Activated B cell treated with CpG ODN at 0.5 μM for 24 hours (primary cell): ENCODE measurements at places on chromosomes 5 and 9. TPM values are rescaled to one million over a fixed set of nuclear protein-coding genes. Genes with fewer than 3 reads are reported as not detected.

Gene POLE3
- total RNA-seq: 48.0 and 55.5 TPM in 2 replicates

Gene BRD9
- total RNA-seq: 53.0 and 67.8 TPM in 2 replicates

DNA sequence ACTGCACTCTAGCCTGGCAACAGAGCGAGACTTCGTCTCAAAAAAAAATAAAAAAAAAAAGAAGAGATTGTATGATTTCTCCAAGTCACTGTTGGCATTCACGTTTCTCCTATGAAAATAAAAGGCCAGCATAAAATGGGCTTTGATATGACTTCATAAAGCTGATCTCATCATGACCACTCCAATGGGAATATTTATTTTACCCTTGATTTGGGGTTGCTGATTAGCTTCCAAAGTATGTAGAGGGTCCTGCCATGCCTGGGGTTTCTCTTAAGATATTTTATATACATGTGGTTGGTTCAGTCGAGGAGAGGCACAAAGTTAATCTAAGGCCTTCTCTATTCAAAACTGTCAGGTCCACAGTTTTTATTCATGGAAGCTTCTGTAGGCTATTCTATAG lies 247.0 kb upstream of the TNC start:
- DNase-seq: no peak
- H3K4me1 ChIP-seq: no peaks in the 10 kb centered on the region
- H3K36me3 ChIP-seq: no peaks in the 10 kb centered on the region

- peaks cover 50% of the 10 kb centered on the region for H3K27me3 ChIP-seq
- peak; percentile 64 for DNase-seq
- H3K4me3 ChIP-seq: peak within 1 kb of the TSS; percentile 42
- H3K4me1 ChIP-seq: peaks cover 14% of the 10 kb centered on the region
- no peaks in the 10 kb centered on the region for H3K36me3 ChIP-seq
- no peak within 1 kb of the TSS for H3K27ac ChIP-seq
Observed at GRCh38 chr5:1008451-1009358, at the start of gene NKD2. NKD2 (plus strand) TSS chr5:1008802; CDS start chr5:1009058, 256 bp downstream.

GRCh38 chr5:19235101-19235584 lies 752.9 kb downstream of the CDH18 start:
- no peak overlapping the region for H3K4me3 ChIP-seq
- DNase-seq: no peak
- H3K36me3 ChIP-seq: no peaks in the 10 kb centered on the region

DNA sequence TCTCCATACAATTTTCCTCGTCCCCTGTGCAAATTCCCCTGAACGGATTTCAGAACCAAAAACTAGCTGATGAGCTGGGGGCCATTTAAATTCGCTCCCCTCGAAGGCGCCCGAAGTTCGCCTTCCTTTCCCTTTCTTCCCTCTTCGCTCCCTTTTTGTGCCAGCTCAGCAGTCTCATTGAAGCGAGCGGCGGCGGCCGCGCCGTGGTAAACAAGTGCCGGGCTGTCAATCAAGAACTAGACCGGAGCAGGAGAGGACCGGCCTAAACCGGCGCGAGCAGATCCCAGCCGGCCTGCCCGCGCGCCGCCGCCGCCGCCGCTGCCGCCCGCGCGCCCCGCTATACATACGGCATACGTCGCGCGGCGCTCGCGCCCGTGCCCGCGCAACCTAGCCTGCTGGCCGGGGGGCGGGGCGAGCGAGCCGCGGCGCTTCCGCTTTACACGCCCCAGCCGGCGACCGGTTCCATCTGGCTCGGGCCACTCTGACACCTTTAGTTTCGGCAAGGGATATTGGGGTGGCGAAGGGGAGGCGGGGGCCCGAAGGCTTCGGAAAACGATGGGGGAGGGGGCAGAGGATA lies 3.1 kb downstream of the ARRDC3 start:
- H3K4me1 ChIP-seq: peaks cover 38% of the 10 kb centered on the region
- peak overlapping the region; percentile 100 for H3K27ac ChIP-seq
- H3K4me3 ChIP-seq: peak overlapping the region; percentile 97
